Activated T-cell treated with anti-CD3 and anti-CD28 coated beads, Interleukin-2, amount 50 U/mL, for 48 hours (primary cell): ENCODE measurements at places on chromosomes 7 and 10.

- no peak for DNase-seq
Observed at GRCh38 chr7:43431020-43431595, 151.8 kb upstream of the STK17A start.

GRCh38 chr7:133349101-133349500, 96.2 kb downstream of the EXOC4 start:
- no peak for DNase-seq

DNA sequence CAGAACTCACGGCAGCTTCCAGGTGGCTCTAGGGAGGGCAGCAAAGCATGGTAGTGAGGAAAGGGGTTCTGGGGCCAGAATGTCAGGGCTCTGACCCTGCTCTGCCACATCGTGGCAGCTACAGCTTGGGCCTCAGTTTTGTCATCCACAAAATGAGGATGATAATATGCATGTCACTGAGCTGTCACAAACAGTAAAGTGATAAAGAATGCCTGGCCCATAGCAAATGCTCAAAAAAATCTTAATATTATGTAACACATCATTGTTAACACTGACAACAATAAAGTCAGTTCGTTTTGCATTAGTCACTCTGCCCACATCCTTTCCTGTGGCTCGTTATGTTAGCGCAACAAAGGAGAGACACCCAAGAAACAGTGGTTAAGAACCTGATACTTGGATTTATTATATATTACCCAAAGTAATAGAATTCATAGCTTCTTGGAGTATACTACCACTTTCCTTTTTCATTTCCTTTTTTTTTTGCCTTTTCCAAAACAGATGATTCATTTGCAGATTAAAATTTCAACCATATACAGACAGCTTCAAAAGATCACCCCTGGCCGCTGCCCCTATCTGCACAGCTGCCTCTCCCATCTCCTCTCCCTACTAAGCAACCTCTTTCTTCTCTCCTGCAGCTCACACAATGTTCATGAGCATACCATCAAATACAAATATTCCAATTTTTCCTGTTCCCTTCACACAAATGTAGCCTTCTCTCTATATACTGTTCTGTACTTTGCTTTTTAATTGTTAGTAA, 45.5 kb upstream of the DDC start:
- peak; percentile 30 for DNase-seq

DNA sequence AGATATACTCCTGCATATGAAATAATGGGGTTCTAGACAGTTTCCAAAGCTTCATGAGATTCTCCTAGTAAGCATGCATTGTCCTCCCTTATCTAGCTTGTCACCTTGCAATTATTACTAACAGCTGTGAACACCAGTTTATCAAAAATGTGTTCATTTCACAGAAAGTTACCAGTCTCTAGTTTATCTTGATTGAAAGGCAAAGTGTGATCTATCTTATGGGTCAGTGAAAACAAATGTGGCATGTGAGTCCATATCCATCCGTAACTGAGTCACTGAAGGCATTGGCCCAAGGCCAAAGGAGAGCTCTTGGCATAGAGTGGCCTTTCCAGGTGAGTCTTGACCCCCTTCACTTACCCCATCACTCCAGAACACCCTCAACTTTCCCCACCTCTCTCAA, 53.2 kb downstream of the GSAP start:
- no peak for DNase-seq

DNA sequence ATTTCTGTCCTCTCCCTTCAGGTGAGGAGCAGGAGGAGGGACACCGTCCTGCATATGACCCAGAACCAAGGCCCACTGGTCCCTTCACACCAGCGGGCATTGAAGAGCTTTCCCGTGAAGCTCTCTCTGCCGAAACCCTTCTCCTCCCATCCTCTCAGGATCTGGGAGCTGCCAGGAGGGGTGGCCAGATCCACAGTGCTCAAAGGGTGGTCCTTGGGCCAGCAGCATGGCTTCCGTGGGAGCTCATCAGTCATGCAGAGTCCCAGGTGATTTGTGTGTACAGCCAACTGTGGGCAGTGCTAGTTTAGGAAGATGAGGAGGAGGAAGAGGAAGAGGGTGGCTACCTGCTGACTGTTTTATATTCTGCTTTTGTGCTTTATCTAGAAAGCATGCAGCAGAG, 28.4 kb downstream of the CNPY1 start:
- no peak for DNase-seq

GRCh38 chr10:34666008-34666704, 148.9 kb downstream of the PARD3 start:
- DNase-seq: no peak

GRCh38 chr7:50317221-50317678, 12.7 kb downstream of the IKZF1 start:
- DNase-seq: no peak

DNA sequence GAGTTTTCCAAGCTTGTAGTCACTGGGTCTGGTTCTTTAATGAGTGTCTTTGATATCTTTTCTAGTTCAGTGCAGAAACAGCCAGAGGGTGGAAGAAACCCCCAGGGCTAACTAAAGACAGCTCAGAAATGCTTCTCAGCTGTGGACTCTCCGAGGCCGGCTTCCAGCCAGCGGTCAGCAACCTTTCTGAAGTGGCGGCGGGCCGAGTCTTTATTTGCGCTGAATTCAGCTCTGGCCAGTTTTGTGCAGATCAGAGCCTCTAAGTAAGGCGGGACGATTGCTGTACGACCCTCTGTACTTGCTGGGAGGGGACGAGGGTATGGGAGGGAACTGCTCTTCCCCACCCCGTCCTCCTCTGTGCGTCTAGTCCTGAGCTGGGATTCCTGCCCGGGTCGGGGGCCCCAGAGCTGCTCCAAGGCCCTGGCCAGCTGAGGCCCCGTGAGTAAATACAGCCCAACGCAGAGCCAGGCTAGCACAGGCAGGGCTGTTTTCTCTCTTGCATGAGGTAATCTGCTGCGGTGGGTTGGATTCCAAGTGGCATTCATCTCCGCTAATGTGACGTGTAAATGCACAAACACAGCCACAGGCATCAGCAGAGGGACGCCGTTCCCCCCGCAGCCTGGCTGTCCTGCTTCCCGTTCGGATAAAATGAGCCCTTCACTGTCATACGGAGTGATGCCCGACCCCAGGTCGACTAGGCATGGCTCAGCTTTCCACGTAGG, 159.8 kb downstream of the PIP4K2A start:
- no peak for DNase-seq

DNA sequence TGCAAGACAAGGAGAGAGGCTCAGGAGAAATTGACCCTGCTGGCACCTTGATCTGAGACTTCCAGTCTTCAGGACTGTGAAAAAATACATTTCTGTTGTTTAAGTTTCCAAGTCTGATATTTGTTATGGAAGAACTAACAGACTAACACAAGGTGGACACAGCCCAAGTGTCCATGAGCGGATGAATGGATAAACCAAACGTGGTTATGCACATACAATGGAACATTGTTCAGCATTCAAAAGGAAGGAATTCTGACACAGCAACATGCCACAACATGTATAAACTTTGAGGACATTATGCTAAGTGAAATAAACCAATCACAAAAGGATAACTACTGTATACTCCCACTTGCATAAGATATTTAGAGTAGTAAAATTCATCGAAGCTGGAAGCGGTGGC, 76.5 kb downstream of the FAM13C start:
- DNase-seq: no peak

DNA sequence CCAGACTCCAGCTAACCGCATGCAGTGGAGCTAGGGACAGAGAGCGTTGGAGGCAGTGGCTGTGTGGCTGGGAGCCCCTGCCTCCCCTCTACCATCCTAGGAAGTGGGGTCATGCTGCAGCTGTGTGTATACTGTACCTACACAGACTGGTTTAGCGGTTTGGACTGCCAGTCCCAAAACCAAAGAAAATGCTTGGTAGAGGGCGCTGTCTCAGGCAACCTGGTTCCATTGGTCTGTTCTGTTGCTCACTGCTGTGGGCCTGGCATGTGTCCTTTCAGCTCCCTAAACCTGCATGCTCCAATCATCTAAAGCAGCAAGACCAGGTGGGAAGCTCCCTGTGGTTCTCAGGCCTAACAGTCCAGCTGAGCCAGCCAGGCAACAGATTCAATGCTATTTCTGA, 4.5 kb downstream of the RBP4 start:
- no peak for DNase-seq

DNA sequence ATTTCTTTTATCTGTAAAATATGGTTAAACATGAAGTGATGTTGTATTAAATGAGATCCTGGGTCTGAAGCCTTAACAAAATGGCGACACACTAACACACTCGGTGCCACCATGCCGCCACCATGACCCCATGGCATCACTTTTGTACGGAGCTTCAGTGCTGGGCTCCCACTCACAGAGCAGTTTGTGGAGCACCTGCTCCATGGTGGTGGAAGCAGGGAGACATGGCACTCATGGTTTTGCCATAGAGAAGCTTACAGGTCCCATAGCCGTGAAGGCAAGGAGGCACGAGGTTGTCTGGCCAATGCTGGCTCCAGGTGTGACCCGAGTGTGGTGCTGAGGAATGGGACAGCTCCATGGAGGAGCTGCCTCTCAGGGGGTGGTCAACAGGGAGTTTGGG, 63.5 kb upstream of the EN2 start:
- no peak for DNase-seq

- DNase-seq: no peak
Observed at GRCh38 chr7:129047761-129048160, 7.2 kb downstream of the TNPO3 start.

DNA sequence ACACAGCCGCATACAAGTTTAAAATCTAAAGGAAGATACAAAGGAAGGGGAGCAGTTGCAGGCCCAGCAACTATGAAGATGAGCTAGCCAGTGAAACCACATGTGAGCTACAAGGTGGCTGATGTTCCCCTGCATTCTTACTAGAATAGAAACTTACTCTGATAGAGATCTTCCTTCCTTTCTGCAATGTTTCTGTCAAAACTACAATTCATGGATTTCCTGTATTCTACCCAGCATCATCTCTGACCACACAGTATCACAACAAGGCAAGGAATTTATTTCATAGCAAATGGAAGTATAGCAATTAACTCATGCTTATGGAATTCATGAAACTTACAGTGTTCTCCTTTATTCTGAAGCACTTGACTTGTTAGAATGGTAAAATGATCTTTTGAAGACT, 68.7 kb upstream of the AASS start:
- DNase-seq: no peak

DNA sequence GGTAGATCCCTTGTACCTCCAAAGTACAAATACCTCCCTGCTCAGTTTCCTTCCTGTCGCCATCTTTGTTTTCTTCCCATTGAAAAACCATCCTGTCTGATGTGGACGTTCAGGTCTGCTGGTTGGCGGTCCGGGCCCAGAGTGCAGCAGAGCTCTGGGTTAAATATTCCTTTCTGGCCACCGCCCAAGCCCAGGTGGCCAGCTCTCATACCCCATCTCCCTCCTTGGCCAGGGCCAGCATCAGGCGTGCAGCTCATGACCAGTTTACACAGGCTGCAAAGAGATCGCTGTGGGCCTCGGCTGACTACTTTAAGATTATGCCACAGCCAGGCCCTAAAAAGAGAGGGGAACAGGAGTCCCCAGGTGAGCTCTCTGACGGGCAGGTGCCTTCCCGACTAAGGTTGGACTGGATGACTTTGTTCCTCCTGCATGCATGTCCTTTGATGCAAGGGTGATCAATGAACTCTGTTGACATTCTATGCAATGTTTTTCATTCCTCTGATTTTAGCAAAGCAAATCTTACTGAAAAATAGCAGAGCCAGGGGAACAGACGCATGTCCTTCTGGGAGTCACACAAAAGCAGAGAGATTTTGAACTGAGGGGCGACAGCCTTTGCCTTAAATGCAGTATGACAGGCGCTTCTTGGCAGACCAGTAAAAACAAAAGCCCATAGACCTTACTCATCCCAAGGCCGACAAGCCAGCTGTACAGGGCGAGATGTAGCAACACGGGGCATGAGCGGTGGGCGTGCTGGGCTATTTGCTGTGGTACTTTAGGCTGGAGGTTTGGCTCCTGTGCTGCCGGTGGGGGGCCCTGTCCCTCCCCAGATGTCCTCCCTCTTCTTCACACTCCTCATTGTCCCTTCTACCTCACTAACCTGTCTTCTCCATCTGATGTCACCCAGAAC, 33.3 kb upstream of the SH2B2 start:
- DNase-seq: no peak

DNA sequence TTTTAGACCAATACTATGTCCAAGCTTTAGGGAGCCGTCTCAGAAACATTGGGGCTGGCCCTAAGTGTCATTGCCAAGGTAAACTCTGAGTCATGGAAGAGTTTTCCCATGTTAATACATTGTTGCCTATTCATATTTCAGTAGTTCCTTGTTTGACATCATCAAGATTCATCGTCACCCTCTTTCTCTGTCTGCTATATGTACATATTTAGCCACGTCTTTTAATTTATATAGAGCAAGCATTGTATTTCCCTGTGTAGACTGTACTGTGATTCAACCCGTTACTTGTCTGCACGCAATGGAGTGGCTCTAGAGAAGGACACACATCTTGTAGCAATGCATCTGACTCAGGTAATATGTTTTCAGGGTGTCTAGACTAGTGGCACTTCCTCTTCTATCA, 217.9 kb upstream of the TPK1 start:
- no peak for DNase-seq

GRCh38 chr7:100556541-100556940, 17.2 kb downstream of the SAP25 start:
- no peak for DNase-seq

- DNase-seq: no peak
Observed at GRCh38 chr10:84397735-84398144, 69.4 kb downstream of the CCSER2 start.

DNA sequence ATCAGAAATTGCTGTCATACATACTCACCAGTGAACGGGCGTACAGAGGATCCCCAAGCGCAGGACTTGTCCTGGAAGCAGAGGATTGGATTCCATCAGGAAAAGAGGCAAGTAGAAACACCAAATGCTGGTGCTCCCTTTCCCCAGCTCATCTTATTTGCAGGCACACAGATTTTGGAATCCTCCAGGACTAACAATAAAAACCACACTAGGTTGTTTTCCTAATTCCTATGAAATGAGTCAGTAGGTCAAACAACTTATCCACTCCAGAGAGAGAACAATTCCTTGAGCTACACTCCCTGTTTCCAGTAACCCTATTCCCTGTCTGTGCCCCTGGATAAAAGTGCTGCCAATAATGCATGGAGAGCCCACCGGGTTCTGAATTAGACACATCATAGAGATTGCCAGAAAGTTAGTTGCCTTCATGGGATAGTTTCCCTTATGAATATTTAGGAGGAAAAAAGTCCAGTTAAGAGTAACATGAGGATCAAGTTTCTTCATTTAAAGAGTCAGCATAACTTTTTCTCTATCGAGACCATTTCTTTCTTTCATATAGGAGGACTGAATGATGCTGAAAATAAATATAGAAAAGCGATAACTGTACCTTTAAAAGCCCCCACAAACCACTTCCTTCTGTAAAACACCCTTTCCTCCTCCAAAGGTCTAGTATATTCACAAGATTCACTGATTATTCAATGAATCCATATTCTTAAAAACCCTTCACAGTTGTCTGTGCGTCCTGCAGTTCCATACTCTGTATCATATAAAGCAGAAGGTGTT, 178.3 kb upstream of the KLF14 start:
- no peak for DNase-seq

- DNase-seq: no peak
Observed at GRCh38 chr10:89377705-89378637, at the start of gene IFIT1B. IFIT1B (plus strand) TSS chr10:89378056; CDS start chr10:89378136, 80 bp downstream.

- no peak for DNase-seq
Observed at GRCh38 chr7:127890726-127891125, 140.5 kb downstream of the LRRC4 start.

- DNase-seq: no peak
Observed at GRCh38 chr7:127114742-127115265, 137.9 kb downstream of the GRM8 start.
